ENCODE measurements at places on chromosomes 2 and 18. TPM values are rescaled to one million over a fixed set of nuclear protein-coding genes. Genes with fewer than 3 reads are reported as not detected.

ALKAL2 gene
- not detected for total RNA-seq

TEKT4 gene
- not detected for total RNA-seq

PLA2R1 gene
- total RNA-seq = not detected

RAB6C gene
- 0.10 TPM for total RNA-seq

HMSD gene
- not detected for total RNA-seq
